ENCODE measurements at places on chromosomes 7 and 10.
A peak's percentile ranks its signal among the peaks of the same experiment; 100 is the strongest.

DNA sequence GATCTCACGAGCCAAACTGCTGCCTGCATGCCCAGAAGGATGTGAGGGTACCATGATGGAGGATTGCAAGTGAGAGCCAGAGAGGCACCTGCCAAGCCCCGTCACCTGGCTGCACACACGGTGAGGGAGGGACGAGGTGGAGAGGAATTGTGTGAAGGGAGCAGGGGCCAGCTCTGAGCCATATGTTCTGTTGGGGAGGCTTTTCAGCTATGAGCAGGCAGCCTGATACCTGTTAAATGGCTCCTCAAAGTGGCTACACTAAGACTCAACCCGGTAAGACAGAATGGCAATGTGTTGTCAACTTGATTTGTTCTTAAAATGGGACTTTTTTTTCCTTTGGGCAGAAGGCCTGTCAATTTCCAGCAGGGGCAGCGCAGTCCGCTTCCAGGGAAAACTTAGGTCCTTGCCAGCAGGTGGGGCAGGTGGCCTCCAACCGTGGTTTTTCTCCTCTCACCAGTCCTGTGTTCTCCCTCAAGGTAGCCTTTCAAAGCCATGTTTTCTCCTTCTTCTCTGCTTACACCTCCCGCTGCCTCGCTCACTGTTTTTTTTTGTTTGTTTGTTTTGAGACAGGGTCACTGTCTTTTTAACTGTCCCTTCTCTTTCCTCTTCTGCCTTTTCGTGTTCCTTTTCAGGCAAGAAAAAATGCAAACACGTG, 57.7 kb upstream of the ZNRF2 start:
- peak; percentile 28 for DNase-seq

- DNase-seq, result no peak
Observed at GRCh38 chr7:142405122-142405765, 147.4 kb upstream of the PRSS58 start.

- no peak for DNase-seq
Observed at GRCh38 chr7:26954951-26955350, 90.6 kb upstream of the SKAP2 start.

DNA sequence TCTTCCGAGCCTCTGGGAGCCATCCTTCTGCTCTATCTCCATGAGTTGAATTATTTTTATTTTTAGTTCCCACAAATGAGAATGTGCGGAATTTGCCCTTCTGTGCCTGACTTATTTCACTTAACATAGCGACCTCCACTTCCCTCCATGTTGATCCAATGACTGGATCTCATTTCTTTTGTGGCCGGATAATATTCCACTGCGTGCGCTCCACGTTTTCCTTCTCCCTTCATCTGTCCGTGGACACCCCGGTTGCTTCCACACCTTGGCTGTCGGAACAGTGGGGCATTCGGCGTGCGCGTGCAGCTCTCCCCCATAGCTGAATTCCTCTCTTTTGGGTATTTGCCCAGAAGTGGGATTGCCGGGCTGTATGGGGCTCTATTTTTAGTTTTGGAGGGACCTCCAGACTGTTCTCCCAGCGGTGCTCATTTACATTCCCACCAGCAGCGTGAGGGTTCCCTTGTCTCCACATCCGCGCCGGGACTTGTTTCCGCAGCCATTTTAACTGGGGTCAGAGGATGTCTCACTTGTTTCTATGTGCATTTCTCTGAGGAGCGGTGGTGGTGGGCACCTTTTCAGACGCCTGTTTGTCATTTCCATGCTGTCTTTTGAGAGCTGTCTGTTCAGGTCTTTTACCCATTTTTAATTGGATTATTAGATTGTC, 51.0 kb upstream of the SUN1 start:
- no peak for DNase-seq

DNA sequence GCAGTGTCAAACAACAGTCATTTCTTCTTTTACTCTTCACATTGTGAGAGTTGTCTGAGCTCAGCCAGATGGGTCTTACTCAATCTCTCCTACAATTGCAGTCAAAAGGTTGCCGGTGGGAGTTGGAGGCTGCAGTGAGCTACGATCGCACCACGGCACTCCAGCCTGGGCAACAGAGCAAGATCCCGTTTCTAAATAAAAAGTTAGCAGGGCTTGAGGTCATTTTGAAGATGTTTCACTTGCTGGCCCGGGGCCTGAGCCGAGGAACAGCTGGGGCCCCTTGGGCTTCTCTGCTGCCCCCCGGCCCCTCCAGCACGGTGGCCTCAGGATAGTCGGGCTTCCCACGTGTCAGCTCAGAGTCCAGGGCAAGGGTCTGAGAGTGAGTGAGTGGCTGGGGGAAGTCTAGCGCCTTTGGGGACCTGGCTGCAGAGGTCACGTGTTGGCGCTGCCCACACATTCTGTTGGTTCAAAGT, 40.4 kb downstream of the GTF2IRD1 start:
- DNase-seq, result no peak

DNA sequence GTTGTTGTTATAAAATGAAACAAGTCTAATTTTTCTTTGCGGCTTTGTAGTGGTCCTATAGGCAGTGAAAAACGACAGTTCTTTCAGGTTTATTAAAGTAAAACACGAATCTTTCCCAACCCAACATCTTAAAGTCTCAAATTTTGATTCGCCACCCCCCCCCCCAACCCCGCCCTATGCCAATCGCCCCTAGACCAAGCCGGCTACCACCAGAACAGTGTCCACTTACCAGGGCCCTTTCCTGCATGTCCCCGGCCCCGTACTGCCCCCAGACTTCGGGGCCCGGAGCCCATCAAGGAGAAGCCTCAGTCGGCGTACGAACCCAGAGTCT, 335 bp upstream of the CHCHD1 start:
- no peak for DNase-seq

- no peak for DNase-seq
Observed at GRCh38 chr10:43202224-43202656, 64.0 kb downstream of the CSGALNACT2 start.

- no peak for DNase-seq
Observed at GRCh38 chr7:12827219-12827821, 139.9 kb downstream of the ARL4A start.

DNA sequence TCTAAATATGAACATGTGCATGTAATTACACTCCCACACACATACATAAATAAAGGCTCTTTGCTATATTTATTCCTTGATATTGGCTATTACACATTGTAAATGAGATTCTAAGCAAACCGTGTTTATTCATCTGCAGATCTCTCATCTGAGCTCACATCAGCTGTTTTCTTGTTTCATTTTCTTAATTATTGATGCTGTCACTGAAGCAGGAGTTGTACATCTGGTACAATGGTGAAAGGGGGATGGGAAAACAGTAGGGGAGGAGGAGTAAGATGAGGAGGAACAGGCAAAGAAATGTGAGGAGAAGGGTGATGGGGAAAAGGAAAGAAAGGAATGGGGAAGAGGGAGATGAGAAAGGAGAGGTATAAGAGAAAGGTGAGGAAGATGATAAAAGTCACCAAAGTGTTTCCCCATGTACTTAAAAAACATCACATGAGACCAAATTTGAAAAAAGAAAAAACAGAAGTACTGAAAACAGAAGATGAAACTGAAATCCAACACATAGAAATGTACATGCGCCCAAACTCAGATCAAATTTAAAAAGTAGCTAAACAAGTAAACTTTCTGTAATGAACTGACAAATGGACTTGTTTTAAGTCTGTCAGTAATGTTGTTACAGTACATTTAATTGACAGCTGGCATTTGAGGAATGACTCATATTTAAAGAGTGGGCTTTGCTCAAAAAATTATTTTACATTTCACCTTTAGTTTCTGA, 472.2 kb downstream of the ARL4A start:
- no peak for DNase-seq

DNA sequence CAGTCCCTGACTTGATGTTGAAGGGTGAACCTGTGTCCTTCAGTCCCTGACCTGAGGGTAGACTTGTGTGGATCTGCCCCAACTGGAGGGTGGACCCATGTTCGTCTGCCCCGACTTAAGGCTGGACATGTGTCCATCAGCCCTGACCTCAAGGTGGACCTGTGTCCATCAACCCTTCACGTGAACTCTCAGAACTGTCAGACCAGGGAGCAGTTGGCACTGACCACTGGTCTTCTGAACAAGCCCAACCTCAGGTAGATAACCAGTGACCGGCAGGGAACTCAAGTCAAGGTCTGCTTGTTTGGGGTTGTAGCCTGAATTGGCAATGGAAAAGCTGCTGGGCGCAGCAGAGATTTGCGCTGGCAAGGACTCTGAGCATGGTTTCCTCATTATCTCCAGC, 96.5 kb downstream of the ADCY1 start:
- no peak for DNase-seq

DNA sequence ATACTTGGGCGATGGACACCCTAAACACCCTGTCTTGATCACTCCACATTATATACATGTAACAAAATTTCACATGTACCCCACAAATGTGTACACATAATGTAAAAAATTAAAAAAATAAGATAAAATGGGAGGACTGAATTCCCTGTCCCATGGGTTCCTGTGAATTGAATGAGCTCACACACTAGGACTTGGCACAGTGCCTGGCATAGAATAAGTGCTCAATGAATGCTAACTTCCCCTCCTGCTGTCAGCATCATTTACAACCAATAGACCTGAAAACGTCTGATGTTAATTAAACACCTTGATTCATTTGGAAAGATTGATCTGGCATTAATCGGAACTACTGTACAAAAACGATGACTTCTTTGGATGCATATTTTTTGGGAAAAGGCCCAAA, 117.3 kb upstream of the ZNF438 start:
- no peak for DNase-seq

DNA sequence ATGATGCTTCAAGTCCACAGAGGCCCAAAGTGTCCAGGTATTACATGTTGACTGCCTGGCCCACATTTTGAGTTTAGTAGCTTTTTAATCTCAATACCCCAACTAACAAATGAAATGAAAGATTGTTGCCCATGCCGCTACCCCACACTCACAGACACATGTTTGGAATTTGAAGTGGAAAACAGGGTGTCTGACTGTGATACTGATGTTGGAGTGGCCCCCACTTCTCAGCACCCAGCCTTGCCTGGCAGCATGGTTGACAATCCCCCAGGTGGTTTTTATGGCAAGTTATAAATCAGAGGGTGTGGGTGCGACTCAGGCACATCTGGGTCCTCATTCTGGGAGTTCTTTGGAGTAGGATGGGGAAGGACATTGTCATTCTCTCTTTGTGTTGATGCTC, 314.7 kb upstream of the ZNF32 start:
- no peak for DNase-seq

- no peak for DNase-seq
Observed at GRCh38 chr7:138878051-138878450, 80.1 kb upstream of the ATP6V0A4 start.

DNA sequence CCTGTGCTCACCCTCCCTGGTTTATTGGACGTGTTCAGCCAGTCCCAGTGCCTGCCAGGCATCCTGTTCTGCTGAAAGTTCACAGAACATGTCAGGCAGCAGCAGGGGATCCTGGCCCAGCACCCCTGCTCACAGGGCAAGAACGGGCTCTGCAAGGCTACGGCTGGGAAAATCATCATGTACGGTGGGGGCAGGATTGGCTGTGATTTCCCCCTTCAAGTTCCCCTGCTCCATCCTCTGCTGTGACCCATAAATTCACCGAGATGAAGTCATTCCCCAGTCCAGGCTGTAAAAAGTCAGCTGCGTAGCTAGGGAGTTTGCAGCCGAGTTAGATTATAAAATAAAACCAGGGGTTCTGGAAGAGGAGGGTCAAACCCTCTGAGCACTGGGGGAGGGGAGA, 484.1 kb upstream of the ZMIZ1 start:
- DNase-seq, result no peak
